ENCODE measurements at places on chromosomes 2 and 18.

- no peak for DNase-seq
Measured at GRCh38 chr2:127428057-127428814, 10.0 kb downstream of the PROC start.

GRCh38 chr2:218863021-218863520 lies 3.5 kb downstream of the WNT6 start:
- no peak for DNase-seq

- DNase-seq = no peak
Measured at GRCh38 chr2:58387701-58388100, 146.6 kb upstream of the FANCL start.

DNA sequence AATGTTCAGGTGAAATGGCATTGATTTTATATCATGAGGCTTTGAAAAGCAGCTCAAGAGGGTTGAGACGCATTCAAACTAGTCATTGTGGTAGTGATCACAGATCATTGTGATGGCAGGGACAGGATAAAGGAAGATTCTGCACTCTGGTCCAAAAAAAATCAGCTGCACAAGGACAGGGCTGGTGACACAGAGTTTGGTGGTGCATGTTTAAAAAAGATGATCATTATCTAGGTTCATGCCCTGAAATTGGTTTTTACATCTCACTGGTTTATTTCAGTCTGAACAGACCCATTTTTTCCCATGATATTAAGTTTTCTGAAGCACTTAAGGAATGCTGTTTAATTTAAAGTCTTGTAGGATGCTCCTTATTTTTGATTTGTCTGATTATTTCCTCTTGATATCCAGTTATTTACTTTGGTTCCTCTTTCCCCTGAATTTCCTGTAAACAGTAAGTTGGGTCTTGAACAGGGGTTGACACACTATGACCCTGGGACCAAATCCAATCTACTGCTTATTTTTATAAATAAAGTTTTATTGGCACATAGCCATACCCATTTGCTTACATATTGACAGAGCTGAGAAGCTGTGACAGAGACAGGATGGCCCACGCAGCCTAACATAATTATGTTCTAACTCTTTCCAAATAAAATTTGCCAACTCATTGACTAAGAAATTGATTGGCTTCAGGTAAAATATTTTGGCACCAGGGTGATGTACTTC lies 98.4 kb downstream of the UPP2 start:
- no peak for DNase-seq

GRCh38 chr2:237223201-237223861 lies 137.6 kb downstream of the COPS8 start:
- no peak for DNase-seq

DNA sequence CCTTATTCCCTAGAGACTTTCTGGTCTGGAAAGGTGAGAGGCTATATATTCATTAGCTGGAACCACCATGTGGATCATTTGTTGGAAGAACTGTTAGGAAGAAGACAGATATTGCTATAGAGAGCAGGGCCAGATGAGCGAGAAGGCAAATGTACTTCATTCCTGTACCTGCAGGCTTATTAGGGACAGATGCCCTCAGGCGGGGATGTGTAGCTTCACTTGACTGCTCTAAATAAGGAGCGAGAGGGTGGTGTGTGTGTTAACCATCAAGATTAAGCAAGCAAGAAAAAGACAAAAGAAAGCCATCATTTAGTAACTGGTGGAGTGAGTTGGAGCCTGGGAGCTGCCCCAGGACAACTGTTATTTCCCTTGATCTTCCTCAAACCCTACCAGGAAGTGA lies 36.4 kb downstream of the NEDD4L start:
- DNase-seq = no peak

DNA sequence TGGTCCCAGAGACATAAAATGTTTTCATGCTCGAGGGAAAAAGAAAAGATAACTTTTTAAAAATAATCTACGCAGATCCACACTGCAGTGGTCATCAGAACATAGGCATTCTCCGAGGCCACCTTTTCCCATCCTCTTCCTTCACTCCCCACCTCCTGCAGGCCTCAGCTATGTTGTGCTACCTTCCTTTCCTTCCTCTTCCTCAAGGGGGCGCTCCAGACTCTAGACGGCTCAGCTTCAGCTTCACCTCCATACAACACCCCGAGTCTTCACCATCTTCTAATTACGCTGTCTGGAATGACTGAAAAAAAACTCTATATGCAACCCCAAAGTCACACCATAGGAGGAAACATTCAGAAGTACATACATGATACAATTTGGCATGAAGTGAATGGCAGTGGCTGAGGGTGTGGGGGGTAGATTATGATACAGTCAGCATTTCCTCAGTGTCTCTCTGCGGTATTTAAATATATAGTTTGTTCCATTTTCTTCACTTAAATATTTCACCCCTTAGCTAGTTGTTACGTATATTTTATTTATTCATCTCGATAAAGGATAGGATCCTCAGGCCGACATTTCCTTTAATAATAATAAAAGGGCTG lies 583.6 kb downstream of the IRS1 start:
- DNase-seq = peak; percentile 63

DNA sequence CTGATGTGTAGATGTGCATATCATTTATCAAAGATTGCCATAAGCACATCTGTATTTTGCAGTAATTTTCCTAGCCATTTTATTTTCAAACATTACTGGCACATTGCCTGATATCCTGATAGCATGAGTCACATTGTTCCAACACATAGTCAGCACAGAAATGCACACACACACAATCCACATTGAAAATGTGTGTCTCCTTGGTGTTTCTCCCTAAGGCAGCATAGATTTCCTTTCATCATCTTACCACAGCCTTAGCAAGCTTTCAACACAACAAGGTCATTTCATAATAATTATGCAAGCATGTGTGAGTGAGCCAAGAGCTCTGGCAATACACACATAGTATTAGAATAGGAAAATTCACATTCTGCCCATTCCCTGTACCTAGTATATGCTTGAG lies 245.4 kb upstream of the MEIS1 start:
- no peak for DNase-seq

DNA sequence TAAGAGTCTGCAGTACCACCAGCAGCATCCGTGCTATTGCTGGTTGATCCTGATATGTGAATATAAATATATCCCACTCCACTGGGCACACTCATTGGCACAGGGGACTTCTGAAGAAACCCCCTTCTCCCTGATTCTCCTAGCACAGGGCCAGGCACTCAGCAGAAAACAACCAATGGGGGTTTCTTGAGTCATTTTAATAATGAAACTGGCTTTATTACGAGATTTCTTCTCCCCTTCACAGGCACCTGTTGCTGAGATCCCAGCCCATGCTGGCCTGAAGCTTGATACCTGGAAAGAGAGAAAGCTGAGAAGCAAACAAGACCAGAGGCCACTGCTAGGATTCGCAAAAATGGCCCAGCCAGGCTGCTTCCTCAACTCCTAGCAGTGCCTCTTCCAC lies 17.9 kb upstream of the CYRIA start:
- no peak for DNase-seq

- no peak for DNase-seq
Measured at GRCh38 chr18:47346016-47346415, 94.6 kb upstream of the SKOR2 start.

- DNase-seq = peak; percentile 21
Measured at GRCh38 chr2:63488118-63488713, 100.1 kb downstream of the WDPCP start.

GRCh38 chr2:221524158-221524557 lies 47.9 kb downstream of the EPHA4 start:
- no peak for DNase-seq

DNA sequence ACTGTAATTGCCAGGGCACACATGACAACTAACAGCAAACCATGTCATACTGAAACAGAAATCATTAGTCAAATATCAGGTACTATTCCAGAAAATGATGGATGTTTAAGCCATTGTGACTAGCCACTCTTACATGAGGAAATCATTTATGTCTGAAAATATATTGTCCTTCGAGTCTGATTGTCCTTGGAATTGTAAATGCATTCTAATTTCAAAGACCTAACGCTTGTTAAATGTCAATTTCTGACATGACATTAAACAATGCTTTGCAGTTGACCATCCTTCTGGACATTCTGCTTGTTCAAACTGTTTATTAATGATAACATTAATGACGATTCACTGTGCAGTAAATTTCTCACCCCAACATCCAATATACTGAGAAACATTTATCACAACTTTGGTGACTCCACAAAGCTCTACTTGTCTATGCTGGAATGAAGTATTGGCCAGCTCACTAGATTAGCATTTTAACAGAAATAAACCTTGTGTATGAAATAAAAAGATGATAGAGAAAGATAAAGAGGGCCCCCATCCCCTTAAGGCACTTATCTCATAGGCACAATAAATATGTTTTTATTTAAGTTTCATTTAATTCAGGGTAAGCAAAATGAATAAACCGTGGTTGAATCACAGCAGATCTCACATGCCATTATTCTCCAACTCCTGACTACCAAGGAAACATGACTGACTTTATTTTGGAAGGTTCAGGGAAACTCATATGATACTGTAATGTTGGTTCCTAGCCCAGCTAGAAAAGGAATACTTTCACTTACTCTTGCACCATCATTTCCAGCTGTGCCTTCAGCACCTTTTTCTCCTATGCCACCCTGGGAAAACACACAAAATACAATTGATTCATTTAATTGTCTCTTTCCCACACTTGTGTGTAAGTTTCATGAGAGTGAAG lies 82.3 kb downstream of the COL3A1 start:
- DNase-seq = no peak

- no peak for DNase-seq
Measured at GRCh38 chr2:142930835-142931398, 53.5 kb downstream of the KYNU start.

DNA sequence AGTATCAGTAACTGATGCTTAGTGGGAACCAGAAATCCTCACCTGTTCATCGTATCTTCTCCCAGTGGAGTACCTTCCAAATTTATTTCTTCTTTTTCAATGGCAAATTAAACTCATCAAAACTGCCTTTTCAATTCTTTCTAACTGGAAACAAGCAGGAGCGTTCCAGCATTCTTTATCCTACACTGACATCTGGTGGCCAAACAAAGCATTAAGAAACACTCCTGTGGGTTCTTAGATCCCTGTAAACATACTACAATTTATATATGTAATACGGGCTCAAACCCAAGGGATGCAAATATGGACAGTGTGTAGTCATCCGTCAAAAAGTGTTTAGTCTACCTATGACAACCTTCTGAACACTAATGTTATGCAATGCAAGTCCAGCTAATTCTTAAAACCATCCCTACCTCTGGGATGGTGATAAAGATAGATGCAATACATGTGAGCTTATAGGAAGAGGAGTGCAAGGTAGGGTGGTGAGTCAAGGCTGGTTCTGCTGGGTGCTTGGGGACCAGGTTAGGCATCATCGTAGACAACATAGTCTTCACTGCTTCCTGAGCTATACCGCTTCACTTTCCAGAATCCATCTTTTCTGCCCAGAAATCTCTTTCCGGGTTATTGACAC lies 375.0 kb downstream of the CTNNA2 start:
- DNase-seq = peak; percentile 61

GRCh38 chr2:88684519-88684918 lies 7.0 kb upstream of the RPIA start:
- no peak for DNase-seq

DNA sequence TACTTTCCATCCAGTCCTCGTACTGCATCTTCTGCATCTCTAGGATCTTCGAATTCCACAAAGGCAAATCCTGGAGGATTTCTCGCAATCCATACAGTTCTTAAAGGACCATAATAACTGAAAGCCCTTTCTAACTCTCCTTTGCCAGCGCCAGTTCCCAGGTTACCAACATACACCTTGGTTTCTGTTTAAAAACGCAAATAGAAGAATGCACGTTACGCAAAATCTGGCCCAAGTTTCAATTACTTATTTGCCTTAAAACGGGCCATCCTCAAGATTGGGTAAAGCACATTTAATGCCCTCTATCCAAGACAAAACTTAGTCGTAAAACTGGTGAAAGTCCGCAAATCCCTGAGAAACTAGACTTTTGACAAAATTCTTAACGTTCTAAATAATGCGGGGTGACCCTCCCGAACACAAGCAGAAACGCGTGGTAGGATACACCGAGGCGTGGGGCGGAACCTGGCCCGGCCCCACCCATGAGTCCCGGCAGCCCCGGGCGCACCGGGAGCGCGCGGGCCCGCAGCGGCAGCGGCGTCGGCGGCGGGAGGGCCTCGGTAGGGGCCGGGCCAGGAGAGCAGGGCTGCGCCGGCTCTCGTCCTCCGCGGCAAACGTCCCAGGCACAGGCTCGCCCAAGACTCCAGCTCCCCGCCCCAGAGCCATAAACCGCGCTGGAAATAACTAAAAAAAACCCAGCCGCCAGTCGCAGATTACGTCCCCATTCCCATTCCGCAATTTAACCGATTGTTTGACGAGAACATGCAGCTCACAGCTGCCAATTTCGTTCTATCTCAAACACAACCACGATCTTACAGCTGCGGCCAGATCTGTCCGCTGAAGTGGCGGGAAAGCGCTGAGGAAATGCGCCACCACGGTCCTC lies 910 bp downstream of the SRSF7 start:
- DNase-seq = no peak

GRCh38 chr18:15198116-15198389 lies 450.1 kb downstream of the ANKRD30B start:
- DNase-seq = no peak

GRCh38 chr18:26336572-26336971 lies 110.3 kb downstream of the TAF4B start:
- DNase-seq = no peak

- DNase-seq = no peak
Measured at GRCh38 chr2:58769111-58769863, 528.2 kb upstream of the FANCL start.

- DNase-seq = no peak
Measured at GRCh38 chr2:173171321-173171720, 95.7 kb downstream of the MAP3K20 start.

DNA sequence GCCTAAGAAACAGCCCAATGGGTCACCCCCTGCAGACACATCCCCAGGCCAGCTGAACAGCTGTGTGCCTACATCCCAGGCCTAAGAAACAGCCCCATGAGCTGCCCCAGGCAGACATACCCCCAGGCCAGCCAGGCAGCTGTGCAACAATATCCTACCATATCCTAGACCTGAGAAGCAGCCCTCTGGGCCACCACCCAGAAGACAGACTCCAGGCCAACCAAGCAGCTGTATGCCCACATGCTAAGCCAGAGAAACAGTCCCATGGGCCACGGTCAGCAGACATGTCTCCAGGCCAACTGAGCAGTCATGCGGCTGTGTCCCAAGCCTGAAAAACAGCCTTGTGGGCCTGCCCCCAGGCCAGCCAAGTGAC lies 205.5 kb downstream of the ATAD2B start:
- no peak for DNase-seq

All from HepG2 (cell line).